IPS DF 6.9 (cell line): ENCODE measurements at places on chromosomes 1 and 21.

GRCh38 chr1:173149887-173150286 lies 57.2 kb downstream of the TNFSF4 start:
- no peak for DNase-seq

DNA sequence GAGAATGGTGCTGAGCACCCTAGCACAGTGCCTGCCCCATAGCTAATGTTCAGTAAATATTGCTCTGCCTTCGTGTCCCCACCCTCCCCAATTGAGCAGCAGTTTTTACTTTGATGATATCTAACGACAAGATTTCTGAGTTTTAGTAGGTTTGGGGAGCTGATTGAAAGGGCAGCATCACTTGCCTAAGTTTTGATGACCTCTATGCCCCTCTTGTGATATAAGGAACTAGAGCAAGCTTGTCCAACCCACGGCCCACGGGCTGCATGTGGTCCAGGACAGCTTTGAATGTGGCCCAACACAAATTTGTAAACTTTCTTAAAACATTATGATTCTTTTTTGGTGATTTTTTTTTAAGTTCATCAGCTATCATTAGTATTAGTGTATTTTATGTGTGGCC lies 1.6 kb downstream of the CNIH4 start:
- no peak for DNase-seq

GRCh38 chr1:23559136-23559984 lies at the start of gene ID3:
TSS of gene ID3 (minus strand) at chr1:23559501. CDS start at chr1:23559426, 75 bp downstream.
- no peak for DNase-seq

- DNase-seq: no peak
Measured at GRCh38 chr1:109687641-109688499, at the start of gene GSTM1. TSS of gene GSTM1 (plus strand) at chr1:109687817. CDS start at chr1:109687874, 57 bp downstream.

DNA sequence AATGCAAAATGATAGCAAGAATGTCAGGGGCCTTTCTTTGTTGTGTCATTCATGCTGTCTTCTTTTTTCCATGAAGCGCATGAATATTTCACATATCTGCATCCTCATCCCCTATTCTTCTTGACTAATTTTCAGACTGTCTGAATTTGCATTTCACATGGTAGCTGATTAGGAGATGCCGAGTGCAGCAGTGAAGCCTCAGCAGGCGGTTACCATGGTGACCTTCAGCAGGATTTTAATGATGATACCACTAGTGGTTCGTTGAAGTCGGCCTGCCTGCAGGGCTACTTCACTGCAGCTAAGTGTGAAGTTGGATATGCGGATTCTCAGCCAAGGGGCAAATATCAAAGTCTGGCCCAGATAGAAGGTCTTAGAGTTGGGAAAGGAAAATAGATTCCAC lies 141.8 kb downstream of the NEK7 start:
- no peak for DNase-seq

DNA sequence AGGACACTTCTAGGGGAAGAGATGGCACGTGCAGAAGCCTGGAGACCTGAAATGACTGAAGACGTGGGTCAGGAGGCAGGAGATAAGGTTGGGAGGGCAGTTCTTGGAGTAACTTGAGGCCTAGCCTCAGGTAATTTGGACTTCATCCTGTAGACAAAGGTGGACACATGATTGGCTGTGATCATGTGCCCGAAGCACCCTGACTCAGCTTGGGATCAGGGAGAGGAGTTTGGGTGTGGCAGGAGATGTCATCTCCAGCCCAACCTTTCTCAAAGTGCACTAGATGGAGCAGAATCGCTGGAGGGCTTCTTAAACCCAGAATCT lies 1.5 kb downstream of the SLC66A1 start:
- DNase-seq: no peak

- no peak for DNase-seq
Measured at GRCh38 chr1:43418858-43419257, 29.2 kb downstream of the SZT2 start.

- DNase-seq: no peak
Measured at GRCh38 chr1:203167026-203167912, 8.4 kb downstream of the MYBPH start.

DNA sequence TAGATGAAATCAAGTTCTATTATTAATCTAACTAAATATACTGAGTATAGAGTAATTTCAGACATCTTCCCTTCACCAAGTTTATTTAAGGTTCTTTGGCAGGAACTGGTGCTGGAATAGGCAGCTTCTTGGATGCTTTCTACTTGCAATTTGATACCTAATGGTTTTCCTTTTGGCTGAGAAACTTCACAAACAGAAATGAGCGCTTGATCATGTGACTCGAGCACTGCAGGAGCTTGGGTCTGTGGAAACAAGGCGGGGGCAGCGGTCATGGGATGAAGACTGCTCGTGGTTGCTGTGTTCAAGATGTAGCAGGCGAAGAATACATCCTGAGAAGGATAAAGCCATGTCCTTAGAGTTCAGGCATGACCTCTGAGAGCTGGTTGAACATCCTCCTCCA lies 136.8 kb downstream of the PTPRC start:
- DNase-seq: no peak

DNA sequence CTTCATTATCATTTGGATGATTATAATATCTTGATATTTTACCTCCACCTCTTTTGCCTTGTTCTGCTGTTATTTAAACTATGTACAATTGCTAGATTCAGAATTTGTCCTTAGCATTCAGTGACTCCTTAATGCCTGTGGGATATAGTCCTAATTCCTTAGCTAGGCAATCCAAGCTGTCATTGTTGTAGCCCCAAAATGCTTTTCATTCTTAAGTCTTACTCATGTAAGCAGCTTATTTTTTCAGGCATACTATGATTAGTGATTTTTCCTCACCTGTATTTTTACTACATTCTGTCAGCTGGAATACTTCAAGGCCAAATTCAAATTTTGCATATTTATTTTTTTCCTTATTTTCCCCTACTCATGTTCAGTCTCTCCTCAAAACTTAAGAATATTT lies 13.4 kb downstream of the PKN2 start:
- DNase-seq: no peak

- no peak for DNase-seq
Measured at GRCh38 chr1:209388358-209388757, 195.2 kb upstream of the CAMK1G start.

DNA sequence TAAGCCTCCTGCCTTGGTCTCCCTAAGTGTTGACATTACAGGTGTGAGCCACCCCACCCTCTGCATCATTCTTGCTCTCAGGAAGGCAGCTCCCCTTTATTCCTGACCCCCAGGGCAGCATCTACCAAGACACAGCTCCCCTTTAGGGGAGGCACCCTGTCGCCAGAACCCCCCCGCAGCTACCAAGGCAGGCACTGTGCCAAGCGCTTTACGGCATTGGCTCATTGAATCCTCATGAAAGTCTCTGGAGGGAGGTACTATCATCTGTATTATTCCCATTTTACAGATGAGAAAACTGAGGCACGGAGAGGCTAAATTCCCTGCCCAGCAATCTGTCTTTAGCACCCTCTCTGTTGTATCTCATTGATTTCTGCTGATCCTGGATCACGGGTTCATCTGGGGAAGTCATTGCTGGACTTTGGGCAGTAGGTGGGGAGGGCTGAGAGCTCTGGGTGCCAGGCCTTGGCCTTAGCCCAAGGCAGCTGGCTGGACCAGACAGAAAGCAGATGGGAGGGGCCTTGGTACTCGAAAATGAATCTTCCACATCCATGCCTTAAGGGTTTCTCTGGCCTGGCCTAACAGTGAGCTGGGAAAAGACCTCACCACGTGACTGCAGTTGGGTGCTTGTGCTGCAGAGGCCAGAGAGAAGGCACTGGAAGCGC lies 5.9 kb downstream of the PLOD1 start:
- no peak for DNase-seq

GRCh38 chr1:8113262-8114220 lies 87.4 kb upstream of the ERRFI1 start:
- DNase-seq: no peak

DNA sequence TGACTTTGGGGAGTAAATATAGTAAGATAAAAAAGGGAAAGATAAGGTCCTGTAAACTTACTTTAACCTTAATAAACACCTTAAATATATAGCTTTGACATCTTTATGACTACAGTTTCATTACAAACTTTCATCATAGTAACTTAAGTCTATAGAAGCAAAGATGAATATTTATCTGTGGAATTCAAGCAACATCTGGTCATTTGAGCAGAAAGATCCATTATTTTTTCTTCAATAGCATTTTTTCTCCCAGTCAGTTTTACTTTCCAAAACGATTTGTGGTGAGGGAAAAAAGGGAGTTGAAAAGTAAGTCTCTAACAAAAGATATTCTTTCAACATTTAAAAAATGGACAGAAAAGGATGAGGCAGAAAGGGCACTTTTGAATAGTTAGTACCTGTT lies 69.0 kb downstream of the HMCN1 start:
- no peak for DNase-seq

- DNase-seq: no peak
Measured at GRCh38 chr1:243568793-243569192, 281.2 kb downstream of the AKT3 start.

- no peak for DNase-seq
Measured at GRCh38 chr21:45388011-45388521, 16.9 kb upstream of the COL18A1 start.

- no peak for DNase-seq
Measured at GRCh38 chr1:94627771-94628498, 86.4 kb upstream of the F3 start.

- no peak for DNase-seq
Measured at GRCh38 chr1:26291939-26292338, 12.1 kb downstream of the SH3BGRL3 start.
